ENCODE measurements at places on chromosomes 13 and 19.

DNA sequence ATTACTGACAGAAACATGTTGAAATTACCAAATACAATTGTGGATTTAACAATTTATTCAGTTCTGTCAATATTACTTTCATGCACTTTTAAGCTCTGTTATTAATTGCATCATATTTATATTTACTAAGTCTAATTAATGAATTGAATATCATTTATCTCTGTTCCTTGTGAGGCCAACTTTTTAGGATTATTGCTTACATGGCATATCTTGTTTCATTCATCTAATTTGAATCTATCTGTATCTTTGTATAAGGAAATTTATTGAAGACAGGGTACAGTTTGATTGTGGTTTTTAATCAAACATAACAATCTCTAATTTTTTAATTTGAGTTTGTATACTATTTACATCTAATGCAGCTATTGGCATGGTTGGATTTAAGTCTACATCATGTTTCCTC is 249.9 kb upstream of the GPC6 start:
- DNase-seq = no peak

GRCh38 chr19:18227781-18228271 is 1.6 kb upstream of the PDE4C start:
- DNase-seq = no peak

DNA sequence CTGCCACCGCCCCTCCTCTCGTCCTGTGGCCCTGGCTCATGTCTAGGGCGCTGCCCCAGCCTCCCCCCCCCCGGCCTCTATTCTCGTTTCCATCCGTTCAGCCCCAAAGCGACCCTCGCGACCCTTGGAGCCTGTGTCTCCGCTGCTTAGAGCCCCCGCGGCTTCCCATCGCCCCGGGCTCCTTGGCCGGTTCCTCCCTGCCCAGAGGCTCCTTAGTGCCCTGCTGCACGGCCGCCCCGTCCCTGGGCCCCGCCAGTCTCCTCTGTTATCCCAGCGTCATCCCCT is 9.2 kb upstream of the CNOT3 start:
- no peak for DNase-seq

DNA sequence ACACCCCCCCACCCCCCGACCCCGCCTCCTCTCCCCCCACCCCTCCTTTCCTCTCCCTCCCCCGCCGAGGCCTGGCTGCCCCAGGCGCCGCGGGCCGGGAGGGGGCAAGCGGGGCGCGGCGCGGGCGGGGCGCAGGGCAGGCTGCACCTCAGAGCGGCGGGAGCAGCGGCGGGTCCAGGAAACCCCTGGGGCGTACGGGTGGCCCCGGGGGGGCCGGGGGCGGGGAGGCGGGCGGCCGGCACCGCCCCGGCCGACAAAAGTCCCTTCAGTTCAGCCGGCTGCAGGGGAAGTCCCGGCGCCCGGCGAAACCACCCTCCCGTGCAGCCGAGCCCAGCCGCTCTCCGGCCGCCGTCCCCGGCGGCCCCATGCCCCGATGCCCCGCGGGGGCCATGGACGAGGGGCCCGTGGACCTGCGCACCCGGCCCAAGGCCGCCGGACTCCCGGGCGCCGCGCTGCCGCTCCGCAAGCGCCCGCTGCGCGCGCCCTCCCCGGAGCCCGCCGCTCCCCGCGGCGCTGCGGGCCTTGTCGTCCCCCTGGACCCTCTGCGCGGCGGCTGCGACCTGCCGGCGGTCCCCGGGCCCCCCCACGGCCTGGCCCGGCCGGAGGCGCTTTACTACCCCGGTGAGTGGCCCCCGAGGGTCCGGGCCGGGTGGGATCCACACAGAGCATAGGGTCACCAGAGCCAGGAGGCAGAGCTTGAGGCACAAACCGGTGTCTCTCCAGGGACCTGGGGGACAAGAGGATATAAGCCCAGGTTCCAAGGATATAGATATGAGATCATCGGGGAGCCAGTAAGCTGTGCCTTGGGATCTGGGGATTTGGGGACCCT is at the start of gene BCL3:
Gene BCL3 (plus strand): TSS at position 283 of the 829 bp plus-strand sequence. CDS start 83 bp downstream, at position 366.
- DNase-seq = peak; percentile 64

GRCh38 chr19:19191768-19192077 is 229 bp downstream of the BORCS8 start:
- DNase-seq = no peak

- no peak for DNase-seq
Observed at GRCh38 chr19:43569657-43570056, 5.7 kb downstream of the XRCC1 start.

GRCh38 chr13:98490866-98491265 is 86.0 kb downstream of the STK24 start:
- DNase-seq = no peak

- DNase-seq = no peak
Observed at GRCh38 chr13:37811441-37811840, 58.1 kb downstream of the TRPC4 start.

DNA sequence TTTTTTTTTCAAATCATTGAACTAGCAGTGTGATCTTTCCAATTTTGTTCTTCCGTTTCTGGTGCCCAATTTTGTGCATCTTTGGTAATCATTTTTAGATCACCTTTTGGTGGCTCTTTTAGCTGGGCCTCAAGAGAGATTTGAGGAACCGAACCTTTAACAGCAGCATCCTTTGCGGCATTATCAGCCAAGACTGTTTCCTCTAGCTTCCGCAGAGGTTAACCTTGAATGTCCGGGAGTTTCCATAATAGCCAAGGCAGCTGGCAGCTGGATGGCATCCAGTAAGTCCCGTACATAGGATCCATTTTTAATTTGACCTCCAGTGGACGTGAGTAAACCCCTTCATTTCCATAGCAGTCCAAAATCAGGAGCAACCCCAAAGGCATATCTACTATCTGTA is 9.6 kb downstream of the IRGC start:
- DNase-seq = no peak

DNA sequence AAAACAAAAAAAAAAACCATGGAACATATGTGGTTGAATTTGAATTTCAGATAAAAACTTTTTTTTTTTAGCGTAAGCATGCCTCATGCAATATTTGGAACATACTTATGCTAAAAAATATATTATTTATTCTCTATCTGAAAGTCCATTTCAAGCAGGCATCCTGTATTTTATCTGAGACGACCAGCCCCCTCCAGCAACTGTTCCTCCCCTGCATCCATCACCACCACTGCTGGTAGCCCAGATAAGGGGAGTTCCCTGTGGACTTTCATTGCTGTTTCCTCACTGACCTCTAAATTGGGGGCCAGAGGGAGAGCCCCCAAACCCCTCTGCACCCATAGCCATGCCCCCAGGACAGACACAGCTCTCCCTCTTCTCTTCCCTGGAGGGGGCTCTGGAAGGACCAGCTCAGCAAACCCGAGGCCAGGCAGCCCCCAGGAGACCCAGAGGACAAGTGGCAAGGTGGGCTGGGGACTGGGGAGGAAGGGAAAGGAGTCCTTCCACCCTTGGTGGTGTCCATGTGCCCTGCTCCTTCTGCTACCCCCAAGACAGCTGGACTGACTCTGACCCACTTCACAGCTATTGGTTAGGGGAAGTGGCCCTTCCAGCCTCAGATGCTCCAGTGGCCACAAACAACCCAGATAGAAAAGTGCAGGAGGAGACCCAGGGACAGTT is 6.6 kb upstream of the SIGLEC12 start:
- DNase-seq = no peak

DNA sequence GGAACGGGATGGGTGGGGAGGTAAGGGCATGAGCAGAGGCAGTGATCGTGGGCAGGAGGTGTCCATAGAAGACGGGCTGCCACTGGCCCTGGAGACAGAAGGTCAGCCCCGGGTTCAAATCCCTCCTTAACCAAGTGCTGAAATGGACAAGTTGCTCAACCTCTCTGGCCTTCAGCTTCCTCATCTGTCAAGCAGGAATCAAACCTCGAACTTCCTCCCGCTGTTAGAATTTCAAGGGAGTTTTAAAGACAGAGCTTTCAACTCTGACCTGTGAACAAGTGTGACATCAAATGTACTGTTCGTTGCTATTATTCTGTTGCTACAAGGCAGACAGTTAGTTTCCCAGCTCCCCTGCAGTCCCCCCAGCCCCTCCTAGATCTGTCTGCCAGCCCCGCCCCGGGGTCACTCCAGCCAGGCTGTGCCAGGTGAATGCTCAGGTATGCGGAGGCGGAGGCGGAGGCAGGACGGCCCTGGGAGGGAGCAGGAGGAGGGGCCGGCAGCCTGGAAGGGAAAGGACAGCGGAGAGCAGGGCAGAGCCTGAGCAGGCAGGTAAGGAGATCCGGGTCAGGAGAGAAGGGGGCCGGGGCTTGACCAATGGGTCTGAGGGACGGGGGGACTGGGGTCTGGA is at the start of gene EPS8L1:
Gene EPS8L1 (plus strand): TSS at position 499 of the 628 bp plus-strand sequence. CDS start 576 bp downstream, outside the sequence.
- DNase-seq = no peak

DNA sequence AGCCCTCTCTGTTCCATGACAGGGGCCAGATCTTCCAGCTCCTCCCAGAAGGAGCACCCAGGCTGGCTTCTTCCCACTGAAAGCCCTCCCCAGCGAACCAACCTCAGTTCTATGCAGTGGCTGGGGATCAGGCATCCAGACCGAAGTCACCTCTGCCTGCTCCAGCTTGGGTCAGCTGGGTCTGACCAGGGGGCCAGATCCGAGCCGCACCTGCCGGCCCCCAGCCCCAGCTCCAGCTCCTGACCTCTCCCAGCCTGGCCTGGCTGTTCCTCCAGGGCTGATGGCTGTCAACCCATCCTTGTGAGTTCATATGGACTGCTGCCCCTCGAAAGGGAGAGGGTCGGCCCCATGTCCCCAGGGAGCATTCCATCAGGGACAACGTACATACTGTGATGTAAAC is 8.0 kb downstream of the TSSK6 start:
- DNase-seq = no peak

DNA sequence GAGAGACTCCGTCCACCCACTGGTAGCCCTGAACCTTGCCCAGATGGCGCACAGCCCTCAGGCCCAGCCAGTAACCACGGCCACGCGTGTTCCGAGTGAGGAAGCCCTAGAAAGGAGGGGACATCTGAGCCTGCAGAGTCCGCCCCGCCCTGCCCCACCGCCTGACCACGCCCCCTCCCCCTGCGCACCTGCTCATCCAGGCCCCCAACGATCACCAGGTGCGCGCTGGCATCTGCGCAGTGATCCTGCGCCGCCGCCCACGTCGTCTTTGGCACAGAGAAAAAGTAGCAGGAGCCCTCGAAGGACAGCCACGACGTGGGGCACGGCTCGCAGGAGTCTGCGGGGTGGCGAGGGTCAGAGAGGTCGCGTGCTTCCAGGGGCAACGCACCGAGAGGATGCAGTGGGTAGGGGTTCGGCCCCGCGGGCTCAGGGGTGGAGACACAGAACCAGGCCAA is 2.1 kb downstream of the CLEC4G start:
- no peak for DNase-seq

DNA sequence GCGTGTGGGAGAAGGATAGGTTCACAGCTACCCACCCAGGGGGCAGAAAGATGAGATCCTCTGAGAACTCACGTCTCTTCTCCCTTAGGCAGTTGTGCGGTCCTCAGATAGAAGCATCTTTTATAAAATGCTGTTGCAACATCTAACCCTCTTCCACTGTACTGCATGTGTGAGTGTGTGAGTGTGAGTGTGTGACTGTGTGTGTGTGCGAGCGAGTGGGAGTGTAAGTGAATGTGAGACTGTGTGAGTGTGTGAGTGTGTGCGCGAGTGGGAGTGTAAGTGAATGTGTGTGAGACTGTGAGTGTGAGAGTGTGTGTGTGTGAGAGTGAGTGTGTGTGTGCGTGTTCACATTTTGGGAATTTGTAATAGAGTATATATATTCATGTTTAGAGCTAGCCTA is 55.6 kb upstream of the F7 start:
- DNase-seq = no peak

- no peak for DNase-seq
Observed at GRCh38 chr19:6473647-6474046, 7.9 kb downstream of the DENND1C start.

DNA sequence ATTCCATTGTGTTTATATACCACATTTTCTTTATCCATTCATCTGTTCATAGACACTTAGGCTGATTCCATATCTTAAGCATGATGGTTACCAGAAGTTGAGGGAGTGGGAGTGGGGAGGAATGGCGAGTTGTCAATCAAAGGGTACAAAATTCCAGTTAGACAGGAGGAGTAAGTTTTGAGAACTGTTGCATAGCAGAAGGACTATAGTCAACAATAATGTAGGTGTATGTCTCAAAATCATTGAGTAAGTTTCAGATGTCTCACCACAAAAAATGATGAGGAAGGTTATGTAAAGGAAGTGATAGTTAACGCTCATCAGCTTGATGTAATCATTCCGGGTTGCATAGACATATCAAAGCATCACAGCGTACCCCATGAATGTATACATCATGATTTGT is 4.6 kb upstream of the UBL3 start:
- DNase-seq = no peak

DNA sequence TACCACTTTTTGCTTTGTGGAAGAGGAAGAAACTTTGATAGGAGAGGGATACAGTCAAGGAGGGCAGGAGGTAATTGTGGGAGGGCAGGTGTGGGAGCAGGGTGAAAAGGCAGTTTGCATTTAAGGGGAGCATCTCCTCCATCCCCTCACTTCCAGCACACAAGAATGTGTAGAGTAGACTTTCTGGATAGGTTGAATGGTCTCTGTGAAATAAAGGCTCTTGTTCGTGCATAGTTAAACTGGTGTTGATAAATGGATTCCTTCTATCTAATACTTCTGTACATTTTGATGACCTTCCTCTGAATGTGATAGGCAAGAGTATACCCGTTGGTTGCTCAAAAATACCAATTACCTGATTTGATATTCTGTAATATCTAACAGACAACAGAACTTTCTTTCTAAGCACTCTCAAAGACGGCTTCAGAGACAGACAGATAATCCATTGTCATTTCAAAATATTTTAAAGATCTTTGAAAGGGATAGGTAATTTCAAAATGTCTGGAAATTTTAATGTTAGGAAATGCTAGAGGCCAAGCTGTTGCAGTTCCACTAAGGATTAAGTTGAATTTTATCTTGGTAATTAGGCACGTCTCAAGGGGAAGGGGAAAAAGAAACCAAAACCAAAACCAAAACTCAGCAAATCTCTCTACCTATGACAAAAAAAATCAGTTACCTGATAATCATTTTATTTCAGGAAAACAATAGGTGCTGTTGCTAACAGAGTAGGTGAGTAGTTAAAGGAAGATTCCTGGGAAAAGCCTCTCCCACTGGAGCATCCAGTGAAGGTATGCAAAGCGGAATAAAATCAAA is 302.6 kb downstream of the COG6 start:
- no peak for DNase-seq

DNA sequence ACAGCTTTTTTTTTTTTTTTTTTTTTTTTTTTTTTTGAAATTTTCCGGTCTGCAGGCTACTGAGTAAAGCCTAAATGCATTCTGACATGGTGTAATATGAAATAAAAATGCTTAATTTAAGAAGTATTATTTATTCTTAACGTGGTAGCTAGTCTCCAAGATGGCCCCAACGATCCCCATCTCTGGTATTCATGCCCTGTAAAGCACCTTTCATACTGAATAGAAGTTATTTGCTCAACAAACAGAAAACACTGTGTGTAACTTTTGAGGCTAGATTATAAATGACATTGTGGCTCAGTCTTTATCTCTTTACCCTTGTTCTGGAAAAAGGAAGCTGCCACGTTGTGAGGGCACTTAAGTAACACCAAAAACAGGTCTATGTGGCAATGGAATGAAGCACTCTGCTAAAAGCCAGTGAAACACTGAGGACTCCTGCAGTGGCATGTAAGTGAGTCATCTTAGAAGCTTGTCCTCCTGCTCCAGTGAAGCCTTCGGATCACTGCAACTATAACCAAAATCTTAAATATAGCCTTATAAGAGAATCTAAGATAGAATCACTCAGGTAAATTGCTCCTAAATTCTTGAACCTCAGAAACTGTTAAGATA is 128.7 kb downstream of the UGGT2 start:
- no peak for DNase-seq

Measured in stimulated activated CD8-positive, alpha-beta memory T cell treated with anti-CD3 and anti-CD28 coated beads, Interleukin-4, amount 100 ng/mL, for 24 hours (primary cell).